Activated CD4-positive, alpha-beta T cell treated with anti-CD3 and anti-CD28 coated beads for 4 hours (primary cell): ENCODE measurements at places on chromosomes 4 and X.

GRCh38 chr4:91454111-91454510 is 849.7 kb upstream of the GRID2 start:
- no peak for DNase-seq

DNA sequence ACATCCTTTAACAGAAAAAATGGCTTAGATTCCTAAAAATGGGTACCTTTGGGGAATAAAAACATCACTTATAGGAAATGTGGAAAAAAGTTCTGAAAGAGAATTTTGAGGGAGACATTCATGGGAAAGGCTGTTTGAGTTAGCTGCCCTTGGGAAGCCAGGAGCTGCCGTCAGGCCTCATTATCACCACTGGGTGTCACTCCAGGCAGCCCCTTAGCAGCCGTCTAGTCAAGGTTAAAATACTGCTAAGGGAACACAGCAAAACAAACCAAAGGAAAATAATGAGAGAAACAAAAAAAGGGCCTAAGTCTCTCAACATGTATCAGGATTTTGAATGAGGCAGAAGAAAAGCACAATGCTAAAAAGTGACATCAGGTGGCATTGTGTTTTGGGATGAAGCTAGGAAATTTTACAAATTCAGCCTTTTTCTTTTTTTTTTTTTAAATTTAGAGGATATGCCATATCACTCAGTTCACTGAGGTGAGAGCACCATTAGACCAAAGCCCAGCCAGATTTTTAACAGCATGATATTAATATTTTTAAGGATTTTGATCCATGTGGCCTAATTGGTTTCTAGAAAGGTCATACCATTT is 235.3 kb downstream of the GPAT3 start:
- no peak for DNase-seq

DNA sequence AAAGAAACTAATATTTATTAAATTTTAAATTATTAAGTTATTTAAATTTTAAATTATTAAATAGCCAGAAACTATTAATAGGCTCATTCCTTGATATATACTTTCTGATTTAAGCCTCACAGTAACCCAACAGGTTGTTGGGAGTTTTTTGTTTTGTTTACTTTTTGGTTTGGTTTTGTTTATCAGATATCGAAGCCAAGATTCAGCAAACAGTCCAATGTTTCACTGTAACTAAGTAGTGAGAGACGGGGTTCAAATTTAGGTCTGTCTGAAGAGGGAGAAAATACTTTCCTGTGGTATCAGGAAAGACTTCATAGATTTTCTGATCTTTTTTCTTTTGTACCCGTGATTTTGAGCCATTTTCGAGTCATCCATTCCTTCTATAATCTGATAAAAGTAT is 54.2 kb downstream of the CCDC158 start:
- no peak for DNase-seq

DNA sequence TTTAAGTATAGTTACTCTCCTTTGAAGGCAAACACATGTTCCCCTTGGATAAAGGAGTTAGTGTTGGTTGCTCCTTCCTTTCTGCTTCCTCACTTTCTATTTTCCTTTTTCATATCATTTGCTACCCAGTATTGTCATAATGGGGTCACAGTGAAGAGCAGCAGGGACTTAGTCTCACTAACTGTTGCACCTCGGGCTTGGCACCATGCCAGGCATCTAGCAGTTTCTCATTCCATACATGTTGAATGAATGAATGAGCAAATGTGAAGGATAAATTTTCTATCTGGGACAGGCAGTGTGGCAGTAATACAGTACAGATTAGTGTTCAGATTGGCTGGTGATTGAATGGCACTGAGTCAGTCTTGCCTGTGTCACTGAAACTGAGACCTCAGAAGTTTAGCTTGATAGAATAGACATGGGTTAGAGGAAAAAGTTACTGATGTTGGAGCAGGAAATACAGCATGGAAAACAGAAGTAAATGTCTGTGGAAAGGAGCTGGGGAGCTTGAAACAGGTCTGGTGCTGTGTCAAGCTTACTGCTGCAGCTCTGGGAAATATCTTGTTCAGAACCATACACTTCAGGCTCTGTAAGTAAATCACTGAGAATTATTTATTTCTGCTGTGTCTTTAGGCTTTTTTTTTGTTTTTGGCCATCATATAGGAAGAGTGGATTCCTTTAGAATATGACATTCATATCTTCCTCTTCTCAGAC is 55.8 kb upstream of the PITX2 start:
- DNase-seq, result no peak

DNA sequence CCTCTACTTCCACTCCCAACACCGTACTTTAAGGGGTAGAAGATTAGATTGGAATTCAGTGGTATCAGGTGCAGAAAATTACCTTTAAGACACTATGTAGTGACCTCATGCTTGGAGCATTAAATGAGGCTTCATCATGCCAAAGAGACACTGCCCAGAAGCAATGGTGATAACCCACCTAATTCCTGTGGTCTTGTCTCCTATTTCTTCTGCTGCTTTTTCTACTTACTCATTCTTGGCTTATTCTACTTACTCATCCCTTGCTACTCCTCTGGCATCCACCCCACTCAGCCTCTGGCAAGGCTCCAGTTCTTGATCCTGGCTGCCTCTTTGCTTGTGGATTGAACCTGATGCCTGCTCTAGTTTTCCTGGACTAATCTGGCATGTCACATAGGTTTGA is 62.3 kb upstream of the ADAMTS3 start:
- DNase-seq, result no peak

GRCh38 chrX:37986893-37987292 is 19.5 kb upstream of the SYTL5 start:
- DNase-seq, result no peak

DNA sequence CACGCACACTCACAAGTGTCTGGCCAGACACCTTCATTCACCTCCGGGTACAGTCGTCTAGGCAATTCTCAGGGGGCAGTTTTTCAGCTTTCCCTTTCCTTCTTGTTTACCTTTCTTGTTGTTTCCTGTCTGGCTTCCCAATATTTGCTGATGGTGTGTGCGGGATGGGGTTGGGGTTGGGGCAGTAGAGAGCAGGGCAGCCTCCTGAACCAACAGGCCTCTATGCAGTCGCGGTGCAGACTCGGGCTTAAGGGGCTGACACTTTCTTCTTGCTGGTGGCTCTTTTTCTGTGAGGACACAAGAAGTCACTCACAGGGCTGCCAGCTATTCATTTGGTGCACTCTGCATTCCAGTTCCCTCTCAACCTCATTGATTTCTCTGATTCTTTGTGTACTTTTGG is 56.4 kb downstream of the NBDY start:
- no peak for DNase-seq

GRCh38 chr4:20944961-20945360 is 244.7 kb downstream of the PACRGL start:
- no peak for DNase-seq

DNA sequence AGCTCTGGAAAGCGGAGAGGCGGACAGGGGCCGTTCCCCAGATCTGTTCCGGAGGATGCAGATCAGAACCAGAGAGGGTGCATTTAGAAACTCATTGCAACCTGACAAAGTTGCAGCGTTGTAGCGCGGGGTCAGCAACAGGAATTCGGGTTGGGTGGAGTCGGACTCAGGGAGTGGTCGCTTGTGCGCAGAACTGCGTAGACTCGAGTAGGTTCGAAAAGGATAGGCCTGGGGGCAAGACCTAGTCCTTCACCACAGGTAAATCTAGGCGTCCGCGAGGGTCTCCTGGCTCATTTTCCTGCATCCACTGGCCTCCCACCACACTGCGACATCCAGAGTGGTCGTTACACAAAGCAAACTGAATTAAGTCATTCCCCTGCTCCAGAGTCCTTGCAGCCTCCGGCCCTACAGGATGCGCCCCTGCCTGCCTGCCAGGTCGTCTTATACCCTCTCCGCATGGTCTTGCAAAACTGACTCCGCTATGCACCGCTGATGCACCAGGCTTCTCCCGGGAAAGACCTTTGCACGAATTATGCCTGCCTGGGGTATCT is 4.7 kb upstream of the ZNF518B start:
- DNase-seq, result no peak

DNA sequence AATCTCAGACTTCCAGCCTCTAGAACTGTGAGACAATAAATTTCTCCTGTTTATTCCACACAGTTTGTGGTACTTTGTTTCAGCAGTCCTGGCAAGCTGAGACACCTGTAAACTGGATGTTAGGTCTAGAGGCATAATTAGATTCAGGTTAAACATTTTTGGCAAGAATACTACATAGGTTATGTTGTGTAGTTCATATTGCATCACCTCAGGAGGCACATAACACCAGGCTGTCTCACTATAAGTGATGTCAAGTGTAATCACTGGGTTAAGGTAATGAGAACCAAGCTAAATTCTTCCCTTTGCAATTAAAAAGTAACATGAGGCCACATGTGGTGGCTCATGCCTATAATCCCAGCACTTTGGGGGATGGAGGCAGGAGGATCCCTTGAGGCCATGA is 214.2 kb downstream of the ZNF674 start:
- no peak for DNase-seq

GRCh38 chr4:32562010-32562409 is 1841.8 kb downstream of the PCDH7 start:
- DNase-seq, result no peak

DNA sequence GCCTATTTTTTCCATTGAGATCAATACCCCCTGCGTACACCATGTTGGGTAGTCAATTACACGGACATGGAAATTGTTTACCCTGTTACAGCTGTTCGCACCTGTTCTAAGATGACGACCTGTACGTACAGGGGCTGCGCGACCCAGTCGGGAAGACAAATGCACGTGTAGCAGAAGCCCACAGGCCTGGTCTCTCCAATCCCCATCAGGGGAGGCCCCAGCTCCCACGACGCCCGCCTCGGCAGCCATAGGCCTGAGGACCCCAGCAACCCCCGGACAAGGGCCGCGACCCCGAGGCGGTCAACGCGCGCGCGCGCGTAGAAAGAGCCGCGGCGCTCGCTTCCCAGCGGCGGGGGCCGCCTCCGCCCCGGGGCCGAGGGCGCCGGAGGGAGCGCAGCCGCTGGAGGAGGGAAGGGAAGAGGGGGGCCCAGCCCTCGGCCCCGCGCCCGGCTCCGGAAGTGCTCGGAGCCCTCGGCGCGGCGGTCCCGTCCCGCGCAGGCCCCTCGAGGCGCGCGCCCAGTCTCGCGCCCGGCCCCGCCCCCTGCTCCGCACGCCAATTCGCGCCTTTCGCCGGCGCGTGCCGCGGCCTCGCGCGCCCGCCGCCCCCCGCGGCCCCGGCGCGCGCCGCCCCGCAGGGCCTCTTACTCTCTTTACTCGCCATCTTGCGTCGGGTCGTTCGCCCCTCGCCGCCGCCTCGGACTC is 618 bp downstream of the RBBP7 start:
- no peak for DNase-seq

DNA sequence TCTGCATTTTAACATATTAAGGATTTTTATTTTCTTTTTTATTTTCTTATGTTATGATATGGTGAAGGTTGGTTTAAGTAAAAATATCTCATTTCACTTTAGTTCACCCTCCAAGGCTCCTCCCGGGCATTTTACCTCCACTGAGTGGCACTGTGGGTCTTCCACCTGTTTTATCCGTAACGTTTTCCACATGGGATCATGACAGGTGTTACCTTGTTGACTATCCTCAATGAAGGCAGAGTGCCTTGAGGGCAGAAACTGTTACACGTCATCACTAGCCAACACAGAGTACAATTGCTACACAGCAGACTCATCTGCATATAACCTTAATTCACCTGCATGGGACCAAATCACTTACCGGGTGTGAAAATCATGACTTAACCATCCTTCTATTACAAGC is 105.8 kb downstream of the GEMIN8 start:
- DNase-seq, result no peak

GRCh38 chr4:89995814-89996213 is 101.2 kb downstream of the MMRN1 start:
- DNase-seq, result no peak

- DNase-seq, result no peak
These were observed 607.0 kb upstream of the PRKX start for GRCh38 chrX:4320436-4320947.

- no peak for DNase-seq
These were observed 1.9 kb downstream of the NEUROG2 start for GRCh38 chr4:112513971-112514646.

GRCh38 chr4:185381288-185382196 is 14.2 kb downstream of the LRP2BP start:
- DNase-seq, result no peak

GRCh38 chr4:92333016-92333415 is 29.2 kb downstream of the GRID2 start:
- no peak for DNase-seq

- DNase-seq, result no peak
These were observed 60.9 kb downstream of the UGT8 start for GRCh38 chr4:114659386-114660008.

DNA sequence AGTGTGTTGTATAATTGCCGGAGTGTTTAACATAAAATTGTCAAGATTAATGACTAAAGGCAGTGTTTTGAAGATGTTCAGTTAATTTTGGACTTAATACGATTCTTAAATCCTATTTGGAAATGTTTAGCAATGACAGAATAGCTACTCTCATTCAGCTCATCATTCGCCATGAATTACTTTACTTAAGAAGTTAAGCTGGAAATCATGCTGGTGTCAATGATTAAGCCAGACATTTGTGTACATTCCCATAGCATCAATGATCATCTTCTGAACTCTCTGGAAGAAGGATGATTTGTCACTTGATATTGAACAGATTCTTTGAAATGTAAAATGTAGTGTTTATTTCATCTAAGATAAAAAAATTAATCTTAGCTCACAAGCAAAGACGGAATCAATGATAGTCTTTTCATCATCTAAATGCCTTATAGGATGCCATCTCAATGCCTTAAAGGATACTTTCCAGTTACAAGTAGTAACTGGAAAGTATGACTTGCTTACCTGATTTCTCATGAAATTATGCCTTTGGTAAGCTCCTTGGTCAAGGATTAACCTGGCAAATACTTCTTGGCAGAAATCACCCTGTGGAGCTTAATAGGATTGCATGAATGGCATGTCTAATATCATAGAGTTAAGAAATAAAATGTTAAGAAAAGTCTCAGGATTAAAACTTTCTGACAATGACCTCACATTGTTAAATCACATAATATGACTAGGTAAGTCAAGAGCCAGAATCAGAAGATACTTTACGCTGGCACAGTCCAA is 515.5 kb upstream of the AGA start:
- no peak for DNase-seq

- DNase-seq, result no peak
These were observed 61.2 kb upstream of the HOPX start for GRCh38 chr4:56742080-56742871.

GRCh38 chrX:3141031-3141430 is 99.8 kb downstream of the ARSF start:
- DNase-seq, result no peak
